ENCODE measurements at places on chromosomes 5 and 9.
A peak's percentile ranks its signal among the peaks of the same experiment; 100 is the strongest.

- DNase-seq = no peak
These were observed 2.7 kb downstream of the CD274 start for GRCh38 chr9:5453004-5453403.

DNA sequence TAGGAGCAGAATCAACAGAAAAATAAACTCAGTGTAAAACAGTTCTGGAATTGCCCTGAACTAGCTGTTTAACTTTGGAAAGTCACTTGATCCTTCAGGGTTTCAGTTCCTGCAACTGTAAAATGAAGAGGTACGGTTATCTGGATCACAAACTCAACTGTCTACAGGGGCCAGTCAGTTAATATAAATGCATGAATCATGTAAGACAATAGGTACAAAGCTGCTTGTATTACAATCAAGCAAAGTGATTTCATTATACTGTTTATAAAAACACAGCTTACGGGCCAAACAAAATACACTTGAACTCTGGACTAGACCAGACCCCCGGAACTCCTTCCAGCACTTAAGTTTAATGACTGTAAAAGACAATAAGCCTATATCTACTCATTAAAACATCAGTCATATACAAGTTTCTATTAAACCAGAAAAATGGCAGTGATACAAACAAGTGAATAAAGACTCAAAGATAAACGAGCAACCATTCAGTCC lies 73.0 kb downstream of the MRPS27 start:
- DNase-seq = no peak

DNA sequence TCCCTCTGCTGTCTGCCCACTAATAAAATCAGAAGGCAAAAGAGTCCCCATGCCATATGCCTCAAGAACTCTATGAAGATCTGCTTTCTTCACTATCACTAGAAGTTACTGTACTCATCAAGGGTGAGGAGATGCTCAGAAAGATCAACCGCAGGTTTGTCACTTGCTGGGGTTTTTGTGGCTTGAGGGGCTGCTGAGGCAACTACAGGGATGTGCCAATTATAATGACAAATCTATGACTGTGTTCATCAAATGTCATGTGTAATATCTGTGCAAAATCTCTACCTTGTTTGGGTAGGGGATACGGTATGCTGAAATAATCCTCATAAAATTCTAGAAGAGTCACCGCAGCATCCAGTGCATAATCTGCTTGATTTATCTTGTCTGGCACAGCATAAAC lies 13.0 kb downstream of the ERAP1 start:
- no peak for DNase-seq

DNA sequence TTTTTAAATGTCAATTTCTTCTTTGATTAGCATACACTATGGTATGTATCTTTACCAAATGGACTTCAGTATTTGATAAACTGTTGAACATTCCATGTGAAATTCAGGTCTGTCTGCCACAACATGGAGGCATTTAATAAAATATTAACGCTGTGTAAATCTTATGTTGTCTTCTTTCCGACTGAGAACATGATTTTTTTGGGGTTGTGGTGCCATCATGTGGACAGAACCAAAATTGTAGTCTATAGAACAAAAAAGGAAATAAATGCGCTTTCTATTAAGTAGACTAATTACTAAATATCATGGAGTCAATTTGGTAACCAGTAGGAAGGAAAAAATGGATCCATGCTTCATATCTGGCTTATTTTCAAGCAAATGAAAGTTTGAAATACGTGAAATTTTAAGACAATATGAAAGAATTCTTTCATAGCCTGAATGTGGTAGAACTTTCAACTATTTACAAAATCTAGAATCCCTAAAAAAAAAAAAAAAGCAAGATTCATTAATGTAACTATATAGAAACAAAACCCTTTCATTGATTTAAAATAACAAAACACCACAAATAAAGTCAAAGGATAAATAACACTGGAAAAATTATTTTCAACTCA lies 2.8 kb upstream of the PLK2 start:
- peak; percentile 82 for DNase-seq

- DNase-seq = no peak
These were observed 3.6 kb downstream of the GLDC start for GRCh38 chr9:6641961-6642360.

GRCh38 chr5:83540105-83540504 lies 68.6 kb downstream of the VCAN start:
- DNase-seq = no peak

- no peak for DNase-seq
These were observed 72.4 kb upstream of the ICE1 start for GRCh38 chr5:5350101-5350500.

- DNase-seq = no peak
These were observed 8.7 kb downstream of the RANBP6 start for GRCh38 chr9:6006749-6007057.

DNA sequence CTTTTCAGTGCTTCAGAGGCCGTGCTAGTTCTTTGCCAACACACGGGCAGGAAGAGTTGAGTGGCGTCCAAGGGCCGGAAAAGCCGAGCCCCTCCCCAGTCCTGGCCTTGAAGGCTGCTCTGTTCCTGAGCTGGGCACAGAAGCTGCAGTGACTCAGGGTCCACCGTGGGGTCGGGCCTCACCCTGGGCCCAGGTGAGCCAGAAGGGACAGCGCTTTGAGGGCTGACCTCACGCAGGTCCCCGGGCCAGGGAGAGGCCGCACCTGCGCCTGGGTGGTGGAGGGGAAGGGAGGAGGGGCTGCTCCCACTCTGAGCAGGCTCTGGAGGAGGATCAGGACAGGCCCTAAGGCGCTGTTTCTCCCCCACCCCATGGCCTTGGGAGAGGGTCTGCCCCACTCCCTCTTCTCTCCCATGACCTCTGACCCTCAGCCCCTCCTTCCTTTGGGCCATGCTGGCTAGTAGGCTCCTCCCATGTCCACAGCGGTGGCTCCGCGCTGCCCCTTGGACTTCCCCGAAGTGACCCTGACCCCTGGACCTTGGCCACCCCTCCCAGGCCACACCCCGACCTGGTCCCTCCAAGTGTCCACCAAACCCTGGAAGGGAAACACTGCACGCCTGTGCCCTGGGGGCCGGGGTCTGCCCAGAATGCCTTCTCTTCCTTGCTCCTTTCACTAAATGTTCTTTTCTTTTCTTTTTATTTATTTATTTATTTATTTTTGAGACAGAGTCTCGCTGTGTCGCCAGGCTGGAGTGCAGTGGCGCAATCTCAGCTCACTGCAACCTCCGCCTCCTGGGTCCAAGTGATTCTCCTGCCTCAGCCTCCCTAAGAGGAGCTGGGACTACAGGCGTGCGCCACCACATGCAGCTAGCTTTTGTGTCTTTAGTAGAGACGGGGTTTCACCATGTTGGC lies 19.7 kb upstream of the SLC6A19 start:
- no peak for DNase-seq

DNA sequence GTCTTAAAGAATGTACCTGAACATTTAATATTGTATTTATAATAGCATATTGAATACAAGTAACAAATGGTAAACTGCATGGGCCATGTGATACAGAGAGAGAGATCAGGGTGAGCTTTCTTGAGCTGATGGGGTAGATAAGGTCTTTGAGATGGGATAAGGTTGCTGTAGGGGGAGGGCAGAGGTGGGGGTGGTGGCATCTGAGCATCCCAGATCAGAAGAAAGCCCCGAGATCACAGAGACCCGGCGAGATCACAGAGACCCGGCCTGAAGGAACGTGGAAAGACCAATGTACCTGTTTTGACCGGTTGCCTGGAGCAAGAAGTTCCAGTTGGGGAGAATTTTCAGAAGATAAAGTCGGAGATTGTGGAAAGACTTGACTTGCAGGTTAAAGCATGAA lies 6.6 kb downstream of the SMARCA2 start:
- no peak for DNase-seq

- DNase-seq = no peak
These were observed 122.5 kb upstream of the RUSC2 start for GRCh38 chr9:35367451-35367850.

DNA sequence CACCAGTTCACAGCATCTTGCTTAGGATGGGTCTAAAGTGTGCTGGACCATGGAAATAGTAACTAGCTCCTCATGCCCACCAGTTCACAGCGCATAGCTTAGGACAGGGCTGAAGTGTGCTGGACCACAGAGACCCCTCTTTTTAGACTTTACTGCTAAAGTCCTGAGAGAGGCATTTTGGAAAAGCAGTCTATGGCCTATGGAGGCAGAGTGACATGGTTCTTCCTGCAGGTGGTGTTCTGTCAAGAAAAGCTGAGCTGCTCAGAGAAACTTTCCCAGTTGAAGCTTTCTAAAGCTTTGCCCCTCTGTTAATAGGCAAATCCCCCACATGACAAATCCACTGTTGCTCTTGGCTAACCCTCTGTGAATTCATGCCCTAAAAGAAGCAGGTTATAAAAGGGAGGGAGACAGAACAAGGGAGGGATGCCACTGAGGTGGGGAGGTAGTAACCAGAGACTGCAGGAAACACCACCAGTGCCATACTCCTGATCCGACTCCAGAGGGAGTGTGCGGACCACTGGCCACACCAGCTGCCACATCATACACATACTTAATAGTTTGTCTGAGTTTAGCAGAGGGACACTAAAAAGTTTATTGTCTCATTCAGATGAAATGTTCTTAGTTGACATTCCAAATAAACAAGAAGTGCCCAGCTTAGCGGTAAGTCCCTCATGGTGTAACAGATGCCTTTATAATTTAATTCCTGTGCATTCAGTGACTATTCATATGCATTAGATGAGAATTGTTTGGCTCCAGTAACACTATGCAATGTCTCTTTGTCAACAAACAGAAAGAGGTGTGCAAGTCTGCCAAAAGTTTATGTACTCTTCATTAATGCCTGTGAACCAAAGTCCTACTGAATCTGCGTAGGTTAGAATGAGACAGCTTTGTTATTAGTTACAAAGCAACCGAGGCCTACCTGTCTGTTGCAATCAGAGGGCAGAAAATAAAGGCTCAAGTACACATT lies 236.2 kb upstream of the NFIL3 start:
- peak; percentile 33 for DNase-seq

DNA sequence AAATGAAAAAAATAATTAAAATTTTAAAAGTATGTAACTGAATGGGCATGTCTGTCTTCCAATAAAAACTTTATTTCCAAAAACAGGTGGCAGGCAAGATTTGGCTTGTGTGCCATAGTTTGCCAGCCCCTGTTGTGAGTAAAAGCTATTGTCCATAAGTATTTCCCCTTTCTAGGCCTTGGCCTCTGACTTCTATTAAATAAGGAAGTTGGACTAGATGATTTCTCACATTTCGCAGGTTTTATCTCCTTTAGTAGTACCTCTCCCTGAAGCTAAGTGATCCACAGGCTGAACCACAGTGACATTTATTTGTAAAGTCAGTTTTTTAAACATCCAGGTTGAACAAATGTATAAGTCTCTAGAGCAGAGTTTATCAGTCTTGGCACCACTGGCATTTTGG lies 41.3 kb downstream of the RECK start:
- peak; percentile 37 for DNase-seq

DNA sequence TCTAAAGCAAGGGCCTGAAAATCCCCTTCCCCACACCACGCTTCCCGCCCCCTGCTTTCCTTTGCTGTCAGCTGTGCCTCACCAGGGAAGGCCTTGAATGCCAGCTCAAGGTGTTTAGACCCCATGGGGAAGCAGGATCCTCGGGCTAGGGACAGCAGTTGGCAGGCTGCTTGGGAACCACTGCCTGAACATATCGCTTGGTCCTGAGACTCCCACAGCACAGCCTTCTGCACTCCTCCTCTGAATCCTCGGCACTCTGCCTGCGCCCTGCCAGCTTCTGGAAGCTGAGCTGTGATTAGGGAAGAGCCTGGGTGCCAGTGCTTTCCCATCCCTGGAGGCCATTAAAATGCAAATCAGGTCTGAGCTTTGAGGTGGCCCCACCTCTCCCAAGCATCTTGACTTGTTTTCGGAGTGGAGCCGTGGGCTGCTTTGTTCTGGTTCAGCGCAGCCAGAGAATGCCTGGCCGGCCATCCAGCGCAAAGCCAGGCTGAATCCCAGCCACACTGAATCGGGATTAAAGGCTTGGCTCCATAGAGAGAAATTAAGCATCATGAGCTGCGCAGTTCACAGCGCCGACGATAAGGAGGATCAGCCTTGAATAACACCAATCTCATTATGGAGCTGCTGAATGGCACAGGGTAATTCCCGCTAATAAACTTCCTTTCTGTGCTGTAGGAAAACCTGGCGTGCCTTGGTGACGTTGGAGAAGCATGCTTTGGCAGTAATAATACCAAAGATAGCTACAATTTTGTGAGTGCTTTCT lies 40.0 kb downstream of the AMBP start:
- no peak for DNase-seq

GRCh38 chr5:82560561-82560960 lies 282.4 kb upstream of the RPS23 start:
- no peak for DNase-seq

DNA sequence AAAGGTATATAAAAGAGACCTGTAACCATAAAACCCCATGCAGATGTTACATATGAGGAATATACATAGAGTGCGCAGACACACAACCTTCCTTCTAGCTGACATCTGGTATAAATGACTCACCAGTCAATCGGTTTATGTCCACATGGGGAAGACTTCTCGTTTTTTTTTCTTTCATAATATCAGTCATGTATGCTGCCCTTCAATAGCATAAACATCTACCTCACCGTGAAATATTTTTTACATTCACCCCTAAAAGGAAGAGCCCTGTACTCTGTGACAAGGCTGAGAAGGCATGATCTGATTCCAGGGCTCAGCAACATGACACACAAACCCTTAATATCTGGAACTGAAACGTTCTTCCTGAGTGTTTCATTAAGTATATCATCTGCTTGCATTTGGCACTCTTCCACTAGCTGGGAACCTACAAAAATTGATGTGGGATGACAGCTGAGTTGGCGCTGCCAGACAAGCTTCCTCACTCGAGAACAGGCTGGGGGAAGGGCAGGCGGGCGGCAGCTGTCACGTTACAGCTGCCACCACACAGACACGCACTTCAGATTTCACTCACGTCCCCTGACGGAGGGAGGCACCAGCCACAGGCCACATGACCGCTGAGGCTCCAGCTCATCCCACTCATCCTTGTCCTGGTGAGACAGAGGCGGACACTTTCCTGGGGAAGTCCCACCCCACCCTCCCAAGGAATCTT lies 74.2 kb downstream of the SHB start:
- peak; percentile 91 for DNase-seq

DNA sequence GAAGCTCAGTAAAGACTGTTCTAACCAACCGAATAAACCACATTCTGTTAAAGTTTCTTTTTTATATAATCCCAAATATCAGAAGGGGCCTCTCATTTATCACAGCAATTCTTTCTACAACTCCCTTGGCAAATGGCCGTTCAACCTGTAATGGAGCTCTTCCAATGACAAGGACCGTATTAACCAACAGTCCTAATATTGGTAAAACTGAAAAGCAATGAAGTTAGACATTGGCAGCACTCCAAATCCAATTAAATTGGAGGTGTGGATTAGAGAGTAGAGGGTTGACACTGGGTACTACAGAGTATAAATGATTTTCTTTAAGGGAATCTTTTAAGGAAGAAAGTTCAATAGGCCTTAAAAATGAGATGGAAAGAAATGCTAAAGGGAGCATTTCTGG lies 842 bp downstream of the TMED7 start:
- DNase-seq = peak; percentile 29

All from suppressor macrophage treated with lipopolysaccharide for 1 hour (primary cell).